Hematopoietic multipotent progenitor cell treated with erythropoietin and hydrocortisone succinate and interleukin-3 and kit ligand, for 15 days (in vitro differentiated cells): ENCODE measurements at places on chromosomes 12 and 14.

GRCh38 chr12:132286912-132287311 is 42.5 kb downstream of the GALNT9 start:
- DNase-seq: no peak

- DNase-seq: no peak
Observed at GRCh38 chr12:111686574-111687105, 787 bp downstream of the ACAD10 start.

- DNase-seq: no peak
Observed at GRCh38 chr14:96795109-96795828, 1.9 kb upstream of the VRK1 start.

DNA sequence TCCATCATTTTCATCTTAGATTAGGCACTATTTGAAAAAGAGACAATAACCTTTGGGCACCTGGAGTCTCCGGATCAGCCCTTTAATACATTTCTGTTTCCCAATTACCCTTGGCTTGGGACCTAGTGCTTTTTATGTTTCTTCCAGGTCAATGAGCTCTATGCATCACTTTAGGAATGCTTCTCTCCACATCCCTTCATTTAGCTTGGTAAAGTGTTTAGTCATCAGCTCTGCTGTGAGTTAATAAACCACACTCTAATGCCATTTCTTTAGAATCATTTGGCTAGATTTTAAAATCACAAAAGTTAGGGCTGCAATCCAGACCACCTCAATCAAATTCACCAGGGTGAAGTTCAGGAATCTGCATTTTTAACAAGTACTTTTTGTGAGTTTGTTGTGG is 41.7 kb downstream of the RASSF9 start:
- DNase-seq: no peak

- DNase-seq: no peak
Observed at GRCh38 chr14:104965561-104966231, 12.5 kb downstream of the AHNAK2 start.

GRCh38 chr12:124428792-124429281 is 133.9 kb downstream of the RFLNA start:
- no peak for DNase-seq

- DNase-seq: no peak
Observed at GRCh38 chr12:104000807-104001434, 35.2 kb downstream of the TDG start.

DNA sequence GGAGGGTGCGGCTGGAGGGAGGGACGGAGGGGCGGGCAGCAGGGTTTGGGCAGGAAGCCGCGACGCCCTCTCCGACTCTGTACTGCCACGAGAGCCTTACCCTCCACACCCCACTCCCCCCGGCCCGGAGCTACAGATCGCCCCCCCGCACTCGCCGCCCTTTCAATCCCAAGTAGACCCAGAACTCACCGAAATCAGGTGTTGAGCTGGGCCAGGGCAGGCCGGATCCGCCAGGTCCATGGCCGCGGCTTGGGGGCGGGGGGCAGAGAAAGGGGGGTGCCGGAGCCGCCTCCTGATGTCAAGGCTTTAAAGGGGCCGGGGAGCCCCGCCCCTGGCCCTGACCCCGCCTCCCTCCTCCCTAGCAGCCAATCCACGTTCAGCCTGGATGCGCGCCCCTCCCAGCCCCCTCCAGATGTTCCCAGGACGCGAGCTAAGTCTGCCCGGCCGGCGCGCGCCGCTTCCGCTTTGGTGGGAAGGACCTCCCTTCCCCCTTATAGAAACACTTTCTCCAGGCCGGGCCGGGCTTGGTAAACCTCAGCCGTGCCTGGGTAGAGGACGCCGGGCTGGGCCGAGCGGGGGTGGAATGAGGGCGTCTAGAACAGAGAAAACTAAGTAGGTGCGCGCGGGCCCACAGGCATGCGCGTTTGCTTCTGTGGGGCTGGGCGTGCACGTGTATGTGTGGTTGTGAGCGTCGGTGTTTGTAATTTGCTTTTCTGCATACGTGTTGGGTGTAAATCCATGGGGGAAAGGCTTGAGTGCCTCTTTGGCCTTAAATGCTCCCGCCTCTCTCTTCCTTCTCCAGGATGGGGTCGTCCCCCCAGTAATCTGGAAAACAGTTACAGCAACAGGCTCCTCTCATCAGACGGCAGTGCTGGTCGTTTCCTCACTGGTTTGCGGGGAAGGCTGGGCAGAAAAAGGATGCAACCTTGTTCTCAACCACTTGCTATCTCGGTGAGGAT is at the start of gene NCKAP5L:
NCKAP5L (minus strand) TSS at position 281 of the 959 bp plus-strand sequence. CDS start 24,369 bp downstream, outside the sequence.
- peak; percentile 68 for DNase-seq

DNA sequence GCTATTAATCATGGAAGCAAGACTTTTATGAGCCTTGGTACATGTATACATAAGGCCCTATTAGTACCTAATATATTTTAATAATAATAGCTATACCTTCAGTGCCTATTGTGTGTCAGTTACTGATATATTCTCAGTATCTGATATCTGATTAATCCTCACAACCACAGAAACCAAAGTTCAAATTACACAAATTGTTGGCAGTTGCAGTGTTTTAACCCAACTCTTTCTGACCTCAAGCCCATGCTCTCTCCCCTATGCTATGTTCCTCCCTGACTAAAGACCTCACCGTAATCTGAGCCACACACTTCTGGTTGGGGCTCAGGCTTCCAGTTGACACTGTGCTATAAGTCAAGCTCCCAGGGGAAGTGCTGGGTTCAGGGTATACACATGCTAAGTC is 214.4 kb downstream of the SPTSSA start:
- no peak for DNase-seq

- DNase-seq: peak; percentile 7
Observed at GRCh38 chr12:90945070-90945649, 9.8 kb downstream of the CCER1 start.

GRCh38 chr14:99280852-99281251 is 8.9 kb upstream of the BCL11B start:
- no peak for DNase-seq

GRCh38 chr12:3950714-3951320 is 77.6 kb upstream of the PARP11 start:
- no peak for DNase-seq

DNA sequence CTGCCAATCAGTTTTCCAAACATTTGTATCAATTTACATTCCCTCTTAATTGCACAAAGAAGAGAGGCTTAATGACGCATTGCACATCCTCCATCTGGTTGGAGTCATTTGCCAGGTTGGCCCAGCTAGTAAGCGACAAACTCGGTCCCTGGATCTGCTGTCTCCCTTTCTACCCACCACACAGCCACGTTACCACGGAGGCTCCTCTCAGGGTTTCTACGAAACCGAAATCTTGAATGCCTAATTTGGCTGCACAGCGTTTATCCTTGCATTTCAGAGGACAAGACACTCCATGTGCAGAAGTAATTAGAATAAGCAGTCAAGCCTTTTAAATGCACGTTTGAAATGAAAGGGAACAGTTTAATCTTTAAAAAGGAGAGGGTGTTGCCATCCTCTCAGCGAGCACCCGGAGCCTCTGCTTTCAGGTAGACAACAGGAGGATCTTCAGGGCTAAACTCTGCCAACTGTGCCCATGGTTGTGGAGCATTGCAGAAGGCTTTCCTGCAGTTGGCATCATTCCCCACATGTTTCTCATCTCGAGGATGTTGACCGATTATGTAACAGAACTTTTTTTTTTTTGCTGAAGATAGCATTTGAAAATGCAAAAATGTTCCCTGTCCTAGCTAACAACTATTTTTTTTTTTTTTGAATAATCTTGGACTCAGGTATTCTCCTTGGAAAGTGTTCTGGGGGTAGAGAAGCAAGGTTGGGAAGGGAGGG is 37.8 kb downstream of the SLC24A4 start:
- no peak for DNase-seq

GRCh38 chr12:117069926-117070900 is 29.0 kb downstream of the TESC start:
- no peak for DNase-seq

DNA sequence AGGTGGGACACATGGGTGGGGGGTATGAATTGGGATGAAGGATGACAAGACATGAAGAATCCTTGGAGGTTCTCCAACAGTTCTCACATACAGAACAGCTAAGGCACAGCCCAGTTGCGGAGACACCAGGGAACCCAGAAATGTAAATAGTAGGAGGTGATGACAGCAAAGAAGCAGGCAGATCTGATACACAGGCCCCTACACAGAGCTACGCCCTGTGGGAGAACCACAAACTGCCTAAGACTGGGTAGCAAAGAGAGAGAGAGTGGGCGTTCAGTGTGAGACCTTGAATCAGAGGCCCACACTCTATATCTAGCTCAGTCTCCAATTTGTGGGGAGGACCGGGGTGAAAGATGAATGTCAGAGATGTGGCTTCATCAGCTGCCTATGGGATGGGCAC is 9.5 kb upstream of the NUMB start:
- DNase-seq: no peak

GRCh38 chr14:94601884-94602391 is 10.3 kb upstream of the SERPINA3 start:
- no peak for DNase-seq

- no peak for DNase-seq
Observed at GRCh38 chr12:131487388-131488124, 223.3 kb upstream of the SFSWAP start.

GRCh38 chr12:91951571-91951970 is 194.1 kb downstream of the BTG1 start:
- no peak for DNase-seq

- DNase-seq: no peak
Observed at GRCh38 chr12:42360747-42361403, 34.9 kb downstream of the PPHLN1 start.

GRCh38 chr12:95205016-95205624 is 12.1 kb downstream of the FGD6 start:
- DNase-seq: no peak

DNA sequence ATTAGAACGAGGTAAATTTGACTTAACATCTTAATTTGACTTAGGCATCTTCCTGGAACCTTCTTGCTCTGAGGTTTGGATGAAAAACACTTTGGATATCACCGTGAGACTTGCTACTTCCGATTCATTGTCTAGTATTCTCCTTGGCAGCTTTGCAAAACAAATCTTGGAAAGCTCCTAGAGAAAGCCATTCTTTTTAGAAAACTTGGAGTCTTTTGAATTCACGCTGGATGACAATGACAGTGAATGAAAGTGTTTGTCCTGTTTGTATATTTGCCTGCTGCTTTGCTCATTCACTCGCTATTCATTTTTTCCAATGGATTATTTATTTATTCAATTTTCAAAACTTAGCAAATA is 222.1 kb upstream of the HMGA2 start:
- no peak for DNase-seq

- no peak for DNase-seq
Observed at GRCh38 chr12:93989949-93990348, 158.4 kb upstream of the PLXNC1 start.
